H9 (cell line): ENCODE measurements at places on chromosomes 4 and X. TPM values are rescaled to one million over a fixed set of nuclear protein-coding genes. Genes with fewer than 3 reads are reported as not detected.

SOD3 gene
- 2.9 and 3.3 TPM in 2 replicates for total RNA-seq

- no peaks in the 10 kb centered on the region for H3K36me3 ChIP-seq
- H3K4me1 ChIP-seq: no peaks in the 10 kb centered on the region
- H3K4me3 ChIP-seq: no peak overlapping the region
- no peaks in the 10 kb centered on the region for H3K27me3 ChIP-seq
- DNase-seq: no peak
Observed at GRCh38 chr4:131159261-131159660, 1989.8 kb upstream of the PCDH10 start.

DNA sequence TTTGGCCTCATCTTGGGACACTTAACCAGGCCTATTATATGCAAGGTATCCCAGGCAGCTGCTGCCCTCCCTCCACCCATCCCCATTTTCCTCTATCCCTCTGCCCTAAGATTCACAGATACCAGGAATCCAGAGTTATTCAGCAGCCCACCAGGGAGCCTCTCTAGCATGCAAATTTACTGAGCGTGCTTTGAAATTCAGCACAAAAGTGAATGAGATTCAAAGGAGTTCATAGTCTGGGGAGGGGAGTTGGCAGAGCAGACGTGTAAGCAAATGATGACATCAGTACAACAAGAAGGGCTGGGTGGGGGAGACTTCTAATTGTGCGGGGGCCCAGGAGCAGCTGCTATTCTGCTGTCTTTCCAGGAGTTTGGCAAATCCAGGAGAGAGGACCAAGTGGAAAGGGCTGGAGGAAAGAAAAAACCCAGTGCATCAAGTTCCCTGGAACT, 1.7 kb upstream of the MTM1 start:
- H3K27ac ChIP-seq: peak overlapping the region; percentile 90
- DNase-seq: peak; percentile 88
- peak overlapping the region; percentile 55 for H3K4me3 ChIP-seq
- no peaks in the 10 kb centered on the region for H3K27me3 ChIP-seq
- H3K36me3 ChIP-seq: 0 out of 2 replicates have a peak, but pooled peaks cover 2% of the 10 kb centered on the region

GRCh38 chr4:169052594-169052945, 42.5 kb upstream of the CBR4 start:
- H3K36me3 ChIP-seq: no peaks in the 10 kb centered on the region
- H3K4me3 ChIP-seq: no peak overlapping the region
- no peaks in the 10 kb centered on the region for H3K4me1 ChIP-seq
- no peak overlapping the region for H3K27ac ChIP-seq

- H3K27ac ChIP-seq: no peak overlapping the region
- H3K36me3 ChIP-seq: no peaks in the 10 kb centered on the region; the same call in 2 of the 3 replicates
- DNase-seq: no peak
- no peak overlapping the region for H3K4me3 ChIP-seq
- no peaks in the 10 kb centered on the region for H3K27me3 ChIP-seq
- H3K4me1 ChIP-seq: peaks cover 3% of the 10 kb centered on the region; the same call in 1 of the 2 replicates
Observed at GRCh38 chr4:76209881-76210280, 3.7 kb downstream of the SCARB2 start.
